Activated CD4-positive, alpha-beta T cell treated with anti-CD3 and anti-CD28 coated beads, Interleukin-2, amount 50 U/mL, for 1 hour (primary cell): ENCODE measurements at places on chromosomes 3 and 15.

- no peak for DNase-seq
Measured at GRCh38 chr3:196079682-196080081, 2.2 kb downstream of the TFRC start.

DNA sequence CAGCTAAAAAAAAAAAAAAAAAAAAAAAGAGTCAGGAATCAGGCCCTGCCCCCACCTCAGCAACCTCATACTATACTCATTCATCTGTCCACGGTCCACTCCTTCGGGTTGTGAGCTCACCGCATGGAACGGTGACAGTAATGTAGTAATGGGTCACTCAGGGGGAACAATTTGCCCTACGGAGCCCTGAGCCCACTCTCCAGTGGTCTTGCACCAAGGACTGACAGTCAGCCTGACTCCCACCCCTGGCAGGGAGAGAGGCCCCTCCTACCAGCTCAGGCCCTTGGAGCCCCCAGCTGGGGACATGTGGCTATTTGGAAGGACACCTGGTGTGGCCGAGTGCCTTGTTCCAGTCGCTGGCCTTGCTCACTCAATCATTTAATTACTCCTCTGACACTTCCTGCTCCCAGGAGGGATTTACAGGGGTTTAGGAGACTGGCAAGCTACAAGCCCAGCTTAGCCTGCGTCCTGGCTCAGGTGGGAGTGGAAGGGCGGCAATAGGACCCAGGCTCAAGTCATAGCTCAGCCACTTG is 19.9 kb upstream of the CACNA2D2 start:
- DNase-seq, result no peak

- DNase-seq, result no peak
Measured at GRCh38 chr3:98906230-98906629, 4.7 kb upstream of the DCBLD2 start.

DNA sequence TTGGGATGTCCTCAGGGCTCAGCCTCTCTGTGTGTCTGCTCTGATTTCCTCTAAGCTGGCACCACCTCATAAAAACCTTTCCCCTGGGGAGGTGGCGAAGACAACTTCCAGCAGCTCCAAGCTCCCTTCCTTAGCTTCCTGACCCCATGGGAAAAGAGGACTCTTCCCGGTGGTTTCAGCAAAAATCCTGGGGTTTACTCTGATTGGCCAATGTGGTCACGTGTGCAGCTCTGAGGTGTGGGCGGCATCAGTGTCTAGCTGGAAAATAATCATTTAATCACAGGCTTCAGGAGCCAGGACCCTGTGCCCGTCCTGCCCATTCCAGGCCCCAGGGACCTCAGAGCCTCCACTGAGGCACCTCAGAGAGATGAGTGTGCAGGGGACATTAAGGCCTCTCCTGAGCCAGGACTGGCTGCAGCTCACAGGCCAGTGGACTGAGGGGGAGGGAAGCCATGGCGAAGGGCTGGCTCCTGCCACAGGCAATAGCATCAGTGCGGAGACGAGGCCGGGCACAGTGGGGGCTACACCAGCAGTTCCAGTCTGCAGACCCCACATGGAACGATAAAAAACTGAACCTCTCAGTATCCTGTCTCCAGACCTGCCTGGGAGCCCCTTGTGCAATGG is 104.1 kb downstream of the TPRA1 start:
- DNase-seq, result no peak

DNA sequence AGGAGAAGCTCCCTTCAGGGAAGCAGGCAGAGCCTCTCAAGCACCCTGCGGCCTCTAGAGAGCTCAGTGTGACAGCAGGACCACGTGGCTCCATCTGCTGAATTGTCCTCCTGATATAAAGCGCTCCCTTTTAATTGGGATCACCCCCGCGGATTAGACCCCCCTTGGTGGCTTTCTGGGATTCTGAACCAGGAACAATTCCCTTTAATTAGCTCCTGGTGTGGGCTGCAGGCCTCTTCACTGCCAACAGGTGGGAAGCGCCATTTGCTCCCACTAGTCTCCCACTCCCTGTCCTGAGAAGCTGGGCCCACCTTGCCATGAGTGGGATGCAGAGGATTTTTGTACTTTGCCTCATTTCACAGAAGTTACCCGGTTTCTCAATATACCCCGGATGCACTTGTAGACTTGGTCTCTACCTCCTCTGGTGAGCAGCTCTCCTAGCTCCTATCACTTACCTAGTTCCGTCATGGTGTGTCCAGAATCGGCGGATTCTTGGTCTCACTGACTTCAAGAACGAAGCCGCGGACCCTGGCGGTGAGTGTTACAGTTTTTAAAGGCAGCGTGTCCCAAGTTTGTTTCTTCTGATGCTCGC is 592 bp downstream of the PGPEP1L start:
- no peak for DNase-seq

- DNase-seq, result no peak
Measured at GRCh38 chr3:36434687-36435426, 54.6 kb downstream of the STAC start.

DNA sequence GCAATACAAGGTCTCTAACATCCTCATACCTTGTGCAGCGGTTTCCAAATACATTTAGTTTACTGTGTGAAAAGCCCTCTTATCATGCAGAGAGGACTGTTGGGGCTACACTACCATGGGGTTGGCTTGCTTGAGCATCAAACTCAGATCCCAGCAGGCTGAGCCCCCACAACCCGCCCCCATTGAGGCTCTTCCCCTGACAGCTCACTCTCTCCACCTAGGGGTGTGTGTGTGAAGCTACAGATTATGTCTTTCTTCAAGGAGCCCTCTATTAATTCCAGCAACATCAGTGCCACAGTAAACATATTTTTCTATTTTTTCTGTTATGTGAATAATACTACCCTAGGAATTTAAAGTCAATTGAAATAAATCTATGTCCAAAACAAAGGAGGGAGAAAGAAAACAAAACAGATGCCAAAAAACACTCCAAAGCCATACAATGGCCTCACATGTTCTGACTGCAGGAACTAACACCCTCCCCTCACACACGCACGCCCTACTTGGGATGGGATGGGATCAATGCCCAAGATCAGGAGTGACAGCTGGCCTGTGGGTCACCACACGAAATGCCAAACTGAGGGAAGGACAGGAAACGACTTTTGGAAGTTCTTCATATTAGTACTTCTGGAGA is 14.7 kb downstream of the TM4SF4 start:
- no peak for DNase-seq

DNA sequence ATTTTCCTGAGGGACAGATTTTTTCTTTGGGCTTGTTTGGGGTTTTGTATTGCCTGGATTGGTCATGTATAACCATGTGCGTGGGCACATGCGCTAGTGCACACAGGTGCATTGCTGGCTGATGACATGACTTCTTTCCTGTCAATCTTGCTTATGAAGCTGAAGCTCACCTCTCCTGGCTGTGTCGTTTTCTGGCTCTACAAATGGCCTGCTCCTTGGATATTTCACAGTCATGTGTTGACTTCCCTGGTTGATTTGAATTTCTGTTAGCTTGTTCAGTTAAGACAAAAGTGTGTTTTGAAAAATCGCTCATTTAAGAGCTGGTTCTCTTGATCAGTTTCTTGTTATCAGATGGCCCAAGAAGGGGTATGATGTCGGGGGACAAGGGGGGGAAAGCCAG is 11.5 kb downstream of the PTPRG start:
- no peak for DNase-seq

DNA sequence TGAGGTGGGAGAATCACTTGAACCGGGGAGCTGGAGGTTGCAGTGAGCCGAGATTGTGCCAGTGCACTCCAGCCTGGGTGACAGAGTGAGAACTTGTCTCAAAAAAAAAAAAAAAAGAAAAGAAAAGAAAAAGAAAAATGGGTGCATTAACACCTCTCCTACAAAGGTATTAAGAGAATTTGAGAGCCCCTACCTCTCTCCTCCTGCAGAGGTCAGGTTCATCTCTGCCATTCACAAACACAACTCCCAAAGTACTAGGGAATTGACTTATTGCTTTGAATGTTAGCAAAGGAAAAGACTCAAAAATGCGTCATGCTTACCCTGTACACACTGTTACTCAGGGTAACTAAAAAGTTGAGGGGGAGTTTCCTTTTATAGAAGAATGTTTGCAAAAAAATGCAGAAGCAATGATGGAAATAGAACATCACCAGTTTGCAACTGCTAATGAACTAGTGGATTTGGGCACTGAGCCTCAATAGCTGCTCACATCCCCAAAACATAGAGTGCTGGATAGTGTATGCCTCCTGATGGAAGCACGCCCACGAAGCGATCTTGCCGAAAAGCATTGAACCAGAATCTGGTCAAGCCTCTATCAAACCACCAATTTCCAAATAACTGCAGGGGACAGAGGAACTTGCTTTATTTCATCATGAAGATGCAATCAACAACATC is 15.5 kb upstream of the LYZL4 start:
- DNase-seq, result no peak

GRCh38 chr3:139745831-139746230 is 68.1 kb upstream of the NMNAT3 start:
- no peak for DNase-seq

- no peak for DNase-seq
Measured at GRCh38 chr3:159191447-159191846, 389.6 kb downstream of the MFSD1 start.

DNA sequence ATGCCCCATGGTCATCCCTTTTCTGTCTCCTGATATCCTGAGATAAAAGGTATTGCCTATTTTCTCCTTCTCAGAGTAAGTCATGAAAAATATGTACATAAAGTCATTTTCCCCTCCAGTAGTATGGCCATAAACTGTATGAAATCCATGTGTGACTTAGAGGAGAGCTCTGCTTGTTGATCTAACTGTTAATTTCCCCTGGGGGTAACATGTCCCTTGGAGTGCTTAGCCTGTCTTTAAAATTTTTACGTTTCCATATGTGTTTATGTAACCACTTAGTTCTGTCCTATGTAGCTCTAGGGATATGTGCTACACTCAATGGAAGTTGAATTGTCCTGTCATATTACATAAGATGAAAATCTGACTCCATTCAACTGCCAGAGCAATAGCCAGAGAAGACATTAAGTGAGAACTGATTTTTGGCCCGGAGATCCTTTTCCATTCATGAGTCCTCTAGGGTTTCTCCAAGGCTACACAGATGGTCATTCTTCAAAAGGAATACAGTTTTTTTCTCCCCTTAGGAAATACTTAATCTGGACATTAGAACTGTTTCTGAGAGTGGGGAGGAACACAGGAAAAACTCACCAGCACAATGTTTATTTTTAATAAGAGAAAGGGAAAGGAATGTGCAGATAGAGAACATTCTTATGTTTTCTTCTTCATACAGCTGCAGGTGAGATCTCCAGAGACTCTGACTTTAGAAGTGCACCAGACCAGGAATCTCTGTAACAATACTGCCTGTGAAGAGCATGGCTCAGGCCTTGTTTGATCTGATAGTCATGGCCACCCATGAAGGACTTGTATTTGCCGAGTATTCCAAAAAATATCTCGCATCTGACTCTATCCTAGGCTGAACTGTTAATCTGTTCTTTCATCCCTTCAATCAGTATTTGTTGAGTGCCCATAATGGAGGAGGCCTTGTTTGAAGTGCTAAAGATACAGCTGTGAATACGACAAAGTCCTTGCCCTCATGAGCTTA is 29.8 kb upstream of the CLRN1 start:
- no peak for DNase-seq

DNA sequence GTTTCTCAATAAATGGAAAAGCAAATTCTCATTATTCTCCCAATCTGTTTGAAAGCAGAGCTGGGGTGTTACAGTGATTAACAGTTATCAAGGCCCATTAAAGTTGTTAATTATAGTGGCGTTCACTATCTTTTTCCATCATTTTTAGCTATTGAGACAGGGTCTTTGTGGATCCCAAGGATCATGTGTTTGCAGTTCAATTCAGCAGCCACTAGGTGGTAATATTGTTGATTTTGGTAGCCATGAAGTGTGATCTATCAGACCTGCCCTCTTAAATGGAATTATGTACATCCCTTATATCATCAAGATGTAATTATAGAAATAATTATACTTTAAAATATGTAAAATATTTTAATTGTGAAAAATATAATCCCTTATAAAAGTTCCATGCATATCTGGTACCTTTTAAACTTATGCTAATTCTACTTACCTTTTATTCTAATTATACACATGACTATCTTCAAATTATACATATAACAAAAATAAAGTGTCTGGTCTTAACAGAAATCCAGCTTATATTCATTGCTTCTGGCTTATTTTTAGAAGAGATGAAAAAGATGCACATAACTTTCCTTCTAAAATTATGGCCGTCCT is 126.4 kb downstream of the GREM1 start:
- no peak for DNase-seq

GRCh38 chr3:119279101-119279554 is 15.1 kb upstream of the ARHGAP31 start:
- DNase-seq, result no peak

DNA sequence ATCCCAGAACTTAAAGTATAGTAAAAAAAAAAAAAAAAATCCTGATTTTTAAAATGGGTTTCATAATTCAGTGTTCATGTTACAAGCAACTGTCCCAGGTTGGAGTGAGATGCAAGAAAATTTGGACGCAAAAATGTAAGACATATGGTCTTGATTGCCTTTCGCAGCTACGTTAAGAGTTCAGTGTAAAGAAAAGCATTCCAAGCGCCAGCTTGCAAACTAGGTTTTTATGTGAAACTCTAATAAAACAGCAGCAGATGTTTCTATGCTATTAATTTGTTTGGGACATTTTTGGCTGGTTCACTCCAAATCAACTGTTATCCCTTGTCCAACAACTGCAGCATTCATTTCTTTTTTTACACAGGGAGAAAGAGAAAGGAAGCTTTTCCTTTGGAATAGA is 957.8 kb downstream of the ROBO1 start:
- DNase-seq, result no peak

DNA sequence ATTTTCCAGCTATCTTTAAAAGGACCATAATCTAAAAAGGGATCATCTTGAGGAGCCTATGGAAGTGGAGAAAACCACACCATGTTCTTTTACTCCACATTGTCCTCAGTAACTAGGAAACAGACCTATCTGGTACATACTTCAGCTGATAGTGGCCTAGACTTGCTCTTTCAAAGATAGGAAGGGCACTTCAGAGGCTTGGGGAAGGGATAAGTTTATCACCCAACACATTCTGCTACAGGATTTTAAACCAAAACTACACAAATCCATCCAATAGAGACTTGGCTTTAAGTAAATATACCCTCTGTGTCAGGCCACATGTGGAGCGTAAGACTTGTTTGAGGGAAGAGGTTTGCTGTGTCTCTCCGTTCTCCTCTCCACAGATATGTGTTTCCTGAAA is 35.4 kb downstream of the CP start:
- DNase-seq, result no peak

DNA sequence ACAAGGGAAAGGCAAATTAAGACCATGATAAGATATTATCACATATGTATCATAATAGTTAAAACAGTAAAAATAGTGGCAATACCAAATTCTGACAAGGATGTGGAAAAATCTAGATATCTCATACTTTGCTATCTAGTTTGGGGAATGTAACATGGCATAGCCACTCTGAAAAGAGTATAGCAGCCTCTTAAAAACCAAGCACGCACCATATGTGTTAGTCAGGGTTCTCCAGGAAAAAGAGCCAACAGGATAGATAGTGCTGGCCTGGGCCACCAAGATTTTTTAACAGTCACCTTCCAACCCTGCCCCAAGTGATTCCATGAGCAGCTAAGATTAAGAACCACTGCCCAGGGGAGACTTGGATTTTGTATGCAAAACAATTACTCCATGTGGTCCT is 48.5 kb upstream of the XCR1 start:
- no peak for DNase-seq

- no peak for DNase-seq
Measured at GRCh38 chr15:51403072-51403878, 61.8 kb downstream of the GLDN start.

- DNase-seq, result no peak
Measured at GRCh38 chr15:74270854-74271520, 34.9 kb downstream of the CCDC33 start.
